ACHN (cell line): ENCODE measurements at places on chromosomes 7 and 10.
A peak's percentile ranks its signal among the peaks of the same experiment; 100 is the strongest.

- DNase-seq: no peak
Observed at GRCh38 chr10:107715565-107715964, 551.1 kb upstream of the SORCS1 start.

- no peak for DNase-seq
Observed at GRCh38 chr10:32379950-32380551, 33.1 kb upstream of the EPC1 start.

- no peak for DNase-seq
Observed at GRCh38 chr10:59524348-59524747, 162.0 kb upstream of the FAM13C start.

DNA sequence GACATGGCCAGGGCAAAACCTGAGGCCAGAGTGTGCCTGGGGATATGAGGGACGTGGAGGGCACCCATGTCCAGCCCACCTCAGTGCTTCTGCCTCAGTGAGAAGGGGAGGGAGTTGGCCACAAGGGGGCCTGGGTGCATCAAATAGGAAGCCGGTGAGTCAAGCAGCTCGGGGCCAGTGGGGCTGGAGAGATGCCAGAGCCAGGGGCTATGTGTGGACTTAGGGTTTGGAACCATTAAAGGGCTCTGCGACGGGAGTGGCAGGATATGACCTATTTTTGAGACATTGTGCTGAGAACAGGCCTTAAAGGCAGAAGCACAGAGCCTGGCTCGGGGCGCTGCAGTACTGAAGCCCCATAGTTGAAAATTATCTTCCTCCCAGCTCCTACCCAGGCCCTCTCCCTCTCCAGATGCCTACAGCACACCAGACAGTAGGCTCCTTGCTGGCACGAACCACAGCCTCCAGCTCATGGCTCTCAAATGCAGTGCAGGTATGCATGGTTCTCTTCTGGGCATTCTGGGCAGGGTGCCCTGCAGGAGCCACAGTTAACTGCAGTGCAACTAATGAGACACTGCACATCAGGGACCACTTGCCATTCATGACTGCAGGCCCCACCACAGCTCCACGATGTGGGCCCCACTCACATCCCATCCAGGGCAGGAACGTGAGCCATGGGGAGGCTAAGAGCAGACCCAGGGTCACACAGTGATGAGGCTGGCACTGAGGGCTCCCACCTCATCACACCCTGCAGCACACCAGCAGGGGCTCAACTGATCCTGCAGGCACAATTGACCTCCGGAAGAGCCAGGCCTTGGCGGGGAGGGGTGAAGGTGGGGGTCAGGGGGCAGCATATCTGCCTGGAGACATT lies 7.2 kb upstream of the PGAM2 start:
- peak; percentile 88 for DNase-seq

- no peak for DNase-seq
Observed at GRCh38 chr10:15347150-15347549, 23.9 kb downstream of the FAM171A1 start.
